Left forelimb (tissue), 1 donor: ENCODE measurements at places on chromosomes 3 and 15.

GRCh38 chr3:189167027-189167766 lies 4.6 kb upstream of the TPRG1 start:
- no peak for DNase-seq

DNA sequence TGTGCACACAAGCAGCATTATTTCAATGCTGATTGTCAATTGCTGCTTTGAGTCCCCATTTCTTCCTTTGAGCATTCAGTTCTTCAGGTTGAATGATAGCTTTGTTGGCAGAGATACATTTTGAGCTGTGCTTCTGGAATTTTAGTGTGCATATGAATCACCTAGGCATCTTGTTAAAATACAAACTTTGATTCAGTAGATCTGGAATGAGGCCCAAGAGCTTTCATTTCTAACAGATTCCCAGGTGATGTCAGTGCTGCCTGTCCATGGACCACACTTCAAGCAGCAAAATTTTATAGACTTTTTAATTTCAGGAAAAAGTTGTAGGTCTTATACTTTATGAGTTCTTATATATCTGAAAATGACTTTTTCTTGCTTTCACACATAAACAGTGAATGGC lies 131.1 kb downstream of the ADAMTSL3 start:
- no peak for DNase-seq

GRCh38 chr3:136332302-136332701 lies 82.2 kb downstream of the PCCB start:
- DNase-seq = no peak

- no peak for DNase-seq
Measured at GRCh38 chr15:50227076-50227475, 38.5 kb downstream of the HDC start.

- DNase-seq = no peak
Measured at GRCh38 chr15:39504808-39505207, 76.1 kb upstream of the THBS1 start.

DNA sequence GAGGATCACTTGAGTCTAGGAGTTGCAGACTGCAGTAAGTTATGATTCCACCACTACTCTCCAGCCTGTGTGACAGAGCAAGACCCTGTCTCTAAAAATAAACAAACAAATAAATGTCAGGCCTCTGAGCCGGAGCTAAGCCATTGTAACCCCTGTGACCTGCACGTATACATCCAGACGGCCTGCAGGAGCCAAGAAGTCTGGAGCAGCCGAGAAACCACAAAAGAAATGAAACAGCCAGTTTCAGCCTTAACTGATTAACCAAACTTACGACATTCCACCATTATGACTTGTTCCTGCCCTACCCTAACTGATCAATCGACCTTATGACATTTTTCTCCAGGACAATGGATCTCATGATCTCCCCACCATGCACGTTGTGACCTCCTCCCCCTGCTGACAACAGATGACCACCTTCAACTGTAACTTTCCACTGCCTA lies 32.5 kb upstream of the ZKSCAN7 start:
- no peak for DNase-seq

DNA sequence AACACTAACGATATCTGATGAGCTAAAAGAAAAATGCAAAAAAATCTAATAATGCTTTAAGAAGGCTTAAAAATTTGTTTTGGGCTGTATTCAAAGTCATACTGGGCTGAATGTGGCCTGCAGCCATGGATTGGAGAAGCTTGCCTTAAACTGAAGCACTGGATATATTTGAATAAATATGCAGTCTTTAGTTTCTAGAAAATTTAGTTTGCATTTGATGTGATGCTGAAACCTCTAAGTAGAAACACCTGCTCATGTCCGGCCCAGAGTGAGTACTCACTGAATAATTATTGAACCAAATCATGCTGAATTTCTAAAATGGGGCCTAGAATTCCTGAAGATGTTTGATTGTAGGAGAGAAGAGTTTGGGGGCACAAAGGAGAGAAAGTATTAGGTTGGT lies 43.9 kb downstream of the ABHD5 start:
- DNase-seq = no peak

DNA sequence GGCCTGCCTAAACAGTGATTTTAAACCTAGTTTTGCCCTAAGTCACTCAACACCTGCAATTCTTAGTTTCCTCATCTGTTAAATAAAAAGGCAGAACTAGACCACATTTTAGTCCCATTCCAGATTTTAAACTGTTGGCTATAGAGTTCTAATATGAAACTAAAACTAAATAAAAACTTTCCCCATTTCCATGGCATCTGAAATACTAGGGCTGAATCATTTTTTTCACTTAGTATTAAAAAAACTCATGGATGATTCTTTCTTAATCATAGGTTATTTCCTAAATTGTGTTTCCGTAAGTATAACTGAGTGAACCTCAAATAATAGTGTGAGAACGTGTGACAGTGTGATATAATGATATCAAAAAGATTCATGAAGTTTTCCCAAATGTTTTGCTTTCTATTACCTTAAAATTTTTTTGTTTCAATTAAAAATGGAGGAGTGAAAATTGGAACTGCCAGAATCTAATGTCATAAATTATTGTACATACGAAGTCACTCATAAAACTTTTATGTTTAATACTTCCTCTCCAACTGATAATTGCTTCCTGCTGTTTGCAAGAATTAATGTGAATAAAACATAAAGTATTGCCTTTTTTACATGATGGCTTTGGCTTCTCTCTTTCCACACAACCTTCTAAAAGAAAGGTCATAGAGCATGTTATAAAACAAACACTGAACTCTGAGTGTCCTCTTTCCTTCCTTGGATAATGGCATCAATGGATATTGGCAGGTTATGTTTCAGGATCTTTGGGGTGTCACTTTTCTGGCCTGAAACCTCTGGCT lies 315.1 kb upstream of the MME start:
- no peak for DNase-seq

- DNase-seq = no peak
Measured at GRCh38 chr15:80183306-80183705, 30.5 kb downstream of the FAH start.

DNA sequence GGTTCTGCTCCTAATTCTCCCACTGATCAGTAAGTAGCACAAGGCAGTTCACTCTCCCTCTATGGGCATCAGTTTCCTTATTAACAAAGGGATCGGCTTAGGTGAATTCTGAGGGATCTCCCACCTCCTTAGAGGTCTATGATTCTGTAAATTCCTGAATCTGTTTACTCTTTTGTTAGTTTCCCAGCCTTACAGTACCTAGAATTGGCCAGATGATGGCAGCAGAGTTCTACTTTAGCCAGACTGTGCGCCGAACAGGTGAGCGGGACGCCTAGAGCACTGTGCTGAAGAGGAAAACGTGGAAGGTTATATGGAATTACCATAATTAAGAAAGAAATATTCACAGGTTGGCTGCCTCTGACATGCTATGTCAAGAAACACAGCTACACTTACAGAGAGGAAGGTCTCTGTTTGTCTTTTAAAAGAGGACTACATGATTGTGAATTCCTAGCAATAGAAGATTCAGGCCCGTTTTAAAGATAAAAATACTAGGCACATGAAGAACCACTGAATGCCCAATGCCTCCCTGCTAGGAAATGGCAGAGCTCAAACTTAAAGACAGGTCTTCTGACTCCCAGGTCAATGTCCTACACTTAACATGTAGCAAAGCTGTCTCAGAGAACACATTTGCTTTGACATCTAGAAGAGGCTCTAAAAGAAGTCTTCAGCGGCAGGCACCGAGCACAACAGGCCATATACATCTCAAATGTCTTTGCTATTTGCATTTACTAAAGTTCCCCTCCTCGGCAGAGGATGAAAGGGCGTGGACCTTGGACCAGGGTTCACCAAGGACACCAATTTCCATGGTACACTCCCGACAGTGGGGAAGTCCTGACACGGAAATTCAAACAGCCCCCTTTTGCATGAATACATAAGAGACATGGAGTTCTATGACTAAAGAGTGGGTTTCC lies 259.9 kb downstream of the FGF12 start:
- no peak for DNase-seq

GRCh38 chr15:90425726-90426346 lies 37.8 kb downstream of the IQGAP1 start:
- DNase-seq = no peak

- no peak for DNase-seq
Measured at GRCh38 chr3:132161608-132162007, 126.8 kb upstream of the CPNE4 start.

- DNase-seq = no peak
Measured at GRCh38 chr3:112963683-112964082, 11.2 kb downstream of the CD200R1 start.

- no peak for DNase-seq
Measured at GRCh38 chr15:85595804-85596536, 198.8 kb downstream of the KLHL25 start.

- DNase-seq = no peak
Measured at GRCh38 chr15:88241060-88241459, 15.5 kb downstream of the NTRK3 start.

GRCh38 chr3:78972617-78973301 lies 795.0 kb downstream of the ROBO1 start:
- no peak for DNase-seq

GRCh38 chr3:99170867-99171517 lies 269.5 kb upstream of the DCBLD2 start:
- DNase-seq = no peak

- DNase-seq = no peak
Measured at GRCh38 chr3:154244644-154245043, 79.6 kb downstream of the DHX36 start.

DNA sequence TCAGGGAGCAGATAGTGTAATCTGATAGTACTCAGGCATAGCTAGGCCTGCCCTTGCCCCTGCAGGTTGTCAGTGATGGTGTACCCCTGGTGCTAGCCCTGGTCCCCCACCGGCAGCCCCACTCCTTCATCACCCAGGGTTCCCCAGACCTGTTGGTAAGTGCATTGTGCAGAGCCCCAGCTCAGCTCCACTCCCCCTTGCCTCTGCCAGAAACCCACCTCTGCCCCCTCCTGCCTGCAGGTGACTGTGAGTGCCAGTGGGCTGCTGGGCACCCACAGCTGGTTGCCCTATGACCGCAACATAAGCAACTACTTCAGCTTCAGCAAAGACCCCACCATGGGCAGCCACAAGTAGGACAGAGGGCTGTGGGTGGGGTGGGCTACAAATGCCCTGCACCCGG lies 27.5 kb downstream of the NBEAL2 start:
- DNase-seq = peak; percentile 49

DNA sequence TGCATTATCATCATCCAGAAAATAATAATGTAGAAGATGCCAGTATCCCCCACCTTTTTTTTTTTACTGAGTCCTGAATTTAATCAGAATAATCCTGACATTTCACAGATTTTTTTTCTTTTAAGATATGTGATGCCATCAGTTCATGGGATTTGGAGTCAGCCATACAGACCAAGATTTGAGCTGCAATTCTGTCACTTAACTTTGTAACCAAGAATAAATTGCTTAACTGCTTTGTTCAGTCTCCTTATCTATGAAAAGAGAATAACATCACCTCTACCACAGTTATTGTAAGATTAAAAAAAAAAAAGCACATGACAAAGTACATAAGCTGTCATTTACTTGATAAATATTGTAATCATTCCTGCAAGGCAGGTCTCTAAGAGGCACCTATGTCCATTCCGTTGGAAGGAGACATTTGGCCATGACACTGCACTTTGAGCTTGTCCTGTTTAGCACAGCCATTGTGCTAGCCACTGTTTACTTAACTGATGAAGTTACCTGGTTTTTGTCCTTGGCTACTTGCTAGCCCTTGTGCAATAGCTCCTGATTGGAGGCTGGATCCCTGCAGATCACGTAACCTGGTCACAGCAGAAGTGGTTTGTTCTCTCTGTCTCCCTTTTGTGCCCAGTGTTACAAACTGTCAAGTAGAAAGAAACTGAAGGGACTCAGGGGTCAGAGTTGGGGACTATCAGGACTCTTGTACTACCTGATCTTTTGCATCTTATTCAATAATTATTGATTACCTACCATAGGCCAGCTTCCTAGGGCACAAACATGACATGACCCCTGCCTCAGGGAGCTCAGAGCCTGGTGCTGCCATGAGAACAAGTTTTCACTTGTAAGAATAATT lies 306.0 kb downstream of the WDR72 start:
- no peak for DNase-seq

DNA sequence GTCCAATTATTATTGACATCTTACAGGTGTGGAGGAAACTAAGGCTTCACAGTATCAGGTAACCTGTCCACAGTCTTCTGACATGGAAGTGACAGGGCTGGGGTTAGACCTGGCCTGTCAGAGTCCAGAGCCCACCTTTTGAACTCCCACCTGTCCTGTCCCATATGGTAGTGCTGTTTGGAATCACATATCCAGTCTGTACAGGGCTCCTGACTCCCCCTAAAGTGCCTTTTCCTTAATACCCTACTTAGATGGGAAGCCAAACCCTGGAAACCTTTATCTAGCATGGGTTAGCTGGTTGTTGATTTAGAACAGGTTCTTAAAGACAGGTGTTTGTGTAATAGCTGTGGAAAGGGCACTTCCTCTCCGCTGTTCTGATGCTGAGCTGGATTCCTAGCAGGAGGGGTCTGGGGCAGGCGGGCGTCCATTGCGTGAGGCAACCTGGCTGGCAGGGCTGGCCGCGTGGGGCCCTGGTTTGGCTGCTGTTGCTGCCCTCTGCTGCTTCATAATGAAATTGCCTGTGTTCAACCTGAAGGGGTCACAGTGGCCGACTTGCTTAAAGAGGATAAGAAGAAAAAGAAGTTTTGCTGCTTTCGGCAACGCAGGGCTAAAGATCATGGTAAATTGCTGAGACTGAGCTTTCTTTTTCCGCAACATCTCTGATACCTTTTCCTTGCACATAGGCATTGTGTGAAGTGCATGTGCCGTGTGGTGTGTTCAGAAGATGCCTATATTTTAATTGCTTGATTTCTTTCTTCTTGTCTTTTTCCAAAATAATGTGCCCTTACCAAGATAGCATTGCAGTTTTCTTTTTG lies 136.2 kb downstream of the CHDH start:
- DNase-seq = no peak

GRCh38 chr3:131033480-131034080 lies 6.9 kb downstream of the NEK11 start:
- no peak for DNase-seq

- DNase-seq = no peak
Measured at GRCh38 chr15:62428259-62428658, 263.2 kb upstream of the C2CD4B start.

DNA sequence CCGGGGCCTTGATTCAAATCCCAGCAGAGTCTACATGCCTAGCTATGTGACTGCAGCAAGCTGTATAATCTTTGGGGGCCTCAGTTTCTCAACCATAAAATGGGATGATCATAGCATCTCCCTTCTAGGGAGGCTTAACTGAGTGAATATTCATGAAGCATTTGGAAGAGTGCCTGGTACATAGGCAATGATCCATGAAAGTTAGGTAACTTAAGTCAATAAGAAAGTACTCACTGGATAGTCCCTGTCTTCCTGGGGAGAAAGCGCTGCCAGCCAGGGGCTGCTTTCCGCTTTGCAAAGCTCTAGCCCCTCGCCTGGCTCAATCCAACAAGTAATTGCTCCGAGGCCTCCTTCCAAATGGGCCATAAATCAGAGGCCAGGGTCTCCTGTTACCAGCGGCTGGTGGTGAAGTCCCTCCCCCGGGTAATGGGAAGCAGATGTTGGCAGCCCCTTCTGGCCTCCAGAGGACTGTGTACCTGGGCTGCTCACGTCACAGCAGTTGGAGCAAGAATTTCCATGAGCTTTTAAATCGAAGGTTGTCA lies 521.9 kb upstream of the PROK2 start:
- peak; percentile 79 for DNase-seq

- no peak for DNase-seq
Measured at GRCh38 chr3:114886905-114887304, 260.2 kb downstream of the ZBTB20 start.

- no peak for DNase-seq
Measured at GRCh38 chr3:149197669-149198068, 24.0 kb downstream of the CP start.
